ENCODE measurements at places on chromosomes 4 and X.

DNA sequence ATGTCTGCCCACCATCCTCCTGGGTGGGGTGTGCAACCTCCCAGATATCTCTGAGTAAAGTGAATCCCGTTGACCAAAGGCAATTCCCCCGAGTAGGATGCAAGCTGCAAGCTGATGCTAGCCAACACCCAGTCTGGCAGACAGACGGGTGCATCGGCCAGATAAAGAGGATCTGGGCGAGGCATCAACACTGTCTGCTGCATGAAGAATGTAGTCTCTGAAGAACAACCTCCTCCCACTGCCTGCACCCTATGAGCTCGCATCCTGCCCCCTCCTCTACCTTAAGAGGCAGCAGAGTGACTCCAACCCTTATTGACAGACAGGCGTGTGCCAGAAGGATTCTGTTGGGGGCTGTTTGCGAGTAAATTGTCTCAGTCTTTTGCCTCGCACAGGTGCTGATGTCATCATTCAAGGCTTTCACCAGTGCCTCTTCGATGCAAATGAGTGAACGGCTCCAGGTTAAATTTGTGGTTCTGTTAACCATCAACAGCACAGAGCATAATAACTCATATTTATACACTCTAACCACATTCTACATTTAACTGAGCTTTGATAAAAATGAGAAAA, 546.9 kb downstream of the BCOR start:
- no peak for DNase-seq

DNA sequence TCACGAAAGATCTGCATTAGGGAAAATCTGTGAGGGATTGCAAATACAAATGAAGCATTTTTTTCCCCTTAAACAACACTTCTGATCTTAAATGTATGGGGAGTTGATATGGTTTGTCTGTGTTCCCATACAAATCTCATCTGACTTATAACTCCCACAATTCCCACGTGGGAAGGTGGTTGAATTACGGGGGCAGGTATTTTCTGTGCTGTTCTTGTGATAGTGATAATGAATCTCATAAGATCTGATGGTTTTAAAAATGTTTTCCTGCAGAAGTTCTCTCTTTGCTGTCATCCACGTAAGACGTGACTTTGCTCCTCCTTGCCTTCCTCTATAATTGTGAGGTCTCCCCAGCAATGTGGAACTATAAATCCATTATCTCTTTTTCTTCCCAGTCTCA, 107.4 kb upstream of the KCNIP4 start:
- no peak for DNase-seq

DNA sequence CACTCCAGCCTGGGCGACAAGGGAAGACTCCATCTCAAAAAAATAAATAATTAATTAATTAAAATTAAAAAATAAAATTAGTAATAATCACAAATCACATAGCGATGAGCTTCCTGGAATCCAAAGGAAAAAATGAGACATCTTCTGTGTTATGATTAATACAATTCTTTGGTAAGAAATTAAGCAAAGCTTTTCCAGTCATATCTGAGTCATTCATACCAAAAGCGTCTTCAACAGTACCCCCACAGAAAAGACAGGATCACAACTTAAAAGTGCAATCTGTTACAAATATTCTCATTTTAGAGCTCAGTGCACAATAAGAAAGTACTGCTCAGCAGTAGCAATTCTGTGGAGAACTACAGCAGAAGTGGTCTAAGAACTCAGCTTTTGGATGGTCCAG, 168.5 kb upstream of the MXRA5 start:
- DNase-seq = no peak

GRCh38 chr4:148192526-148192925, 249.7 kb downstream of the NR3C2 start:
- no peak for DNase-seq

DNA sequence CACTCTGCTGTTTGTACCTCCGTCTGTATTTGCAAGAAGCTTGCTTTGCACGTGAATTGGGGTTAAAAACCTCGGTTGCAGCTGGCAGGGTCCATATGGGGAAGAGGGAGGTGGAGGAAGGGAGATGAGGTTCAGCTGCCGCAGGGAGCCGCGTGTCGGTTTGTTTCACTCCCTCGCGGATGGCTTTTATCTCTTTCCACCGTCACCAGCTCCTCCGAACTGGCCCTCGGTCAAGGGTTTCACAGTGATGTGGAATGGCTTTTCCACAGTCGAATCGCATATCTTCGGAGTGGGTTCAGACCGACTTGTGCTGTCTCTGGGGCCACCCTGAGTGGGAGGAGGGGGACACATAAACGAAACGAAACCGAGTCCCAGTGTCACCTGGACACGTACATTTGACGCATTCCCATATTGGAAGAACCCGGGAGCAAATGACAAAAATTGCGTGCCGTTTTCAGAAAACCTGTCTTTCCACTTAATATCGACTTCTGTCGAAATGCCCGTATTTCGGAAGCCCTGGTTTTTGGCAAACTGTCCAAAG, 929 bp downstream of the ZBTB33 start:
- no peak for DNase-seq

GRCh38 chr4:8370106-8370787, 70.3 kb downstream of the ACOX3 start:
- no peak for DNase-seq

DNA sequence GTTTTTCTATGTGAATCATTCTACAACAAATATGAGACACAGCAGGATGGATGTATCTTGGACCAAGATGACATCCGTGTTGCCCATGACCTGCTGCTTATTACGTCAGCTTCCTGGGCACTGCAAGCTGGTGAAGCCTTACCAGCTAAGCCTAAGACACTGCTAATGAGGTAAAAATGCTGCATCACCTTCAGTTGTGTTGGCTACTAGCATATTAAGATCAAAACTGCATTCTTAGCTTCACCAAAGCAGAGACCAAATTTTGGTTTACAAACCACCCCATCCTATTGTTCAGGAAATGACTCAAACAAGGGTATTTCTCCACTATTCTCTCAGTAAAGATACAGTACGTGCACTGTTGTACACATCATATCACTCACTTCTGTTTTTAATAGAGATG, 50.3 kb downstream of the MAML3 start:
- DNase-seq = no peak

DNA sequence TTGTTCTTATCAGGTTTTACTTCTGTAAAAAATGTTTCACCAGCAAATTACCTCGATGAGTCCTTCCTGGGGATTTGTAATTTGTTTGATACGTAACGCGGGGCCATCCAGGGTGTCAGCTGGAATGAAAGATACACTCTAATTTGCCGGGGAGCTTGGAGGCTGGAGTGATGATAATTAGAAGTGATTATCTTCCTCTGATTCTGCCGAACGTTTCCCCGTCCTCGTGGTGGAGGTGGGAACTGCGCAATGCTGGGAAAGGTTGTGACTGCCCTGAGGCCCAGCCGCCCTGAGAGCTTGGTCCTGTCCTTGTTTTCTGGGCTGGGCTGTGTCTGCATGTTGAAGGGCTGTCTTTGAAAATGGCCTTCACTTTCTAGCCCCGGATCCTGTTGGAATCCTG, 48.0 kb downstream of the SORCS2 start:
- DNase-seq = no peak

GRCh38 chr4:119585771-119586170, 42.8 kb downstream of the PDE5A start:
- DNase-seq = no peak

DNA sequence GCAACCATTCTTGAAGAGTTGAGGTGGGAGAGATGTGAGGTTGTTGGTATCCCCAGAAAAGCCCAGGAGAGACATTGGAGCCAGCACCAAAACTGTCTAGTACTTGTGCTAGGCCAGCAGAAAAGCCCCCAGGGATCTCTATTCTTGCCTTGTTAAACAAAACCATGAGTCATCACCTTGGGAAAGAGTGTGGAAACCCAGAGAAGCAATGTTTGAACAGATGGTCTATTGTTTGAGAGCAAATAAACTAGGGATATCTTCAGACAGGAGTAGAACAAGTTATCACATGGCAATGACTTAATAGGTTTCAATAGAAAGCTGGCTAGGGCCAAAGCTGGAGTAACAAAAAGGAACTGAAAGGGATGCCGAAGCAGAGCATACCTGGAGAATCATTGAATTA, 195.7 kb upstream of the CASK start:
- DNase-seq = no peak

- DNase-seq = no peak
Measured at GRCh38 chr4:53043891-53044650, 182.0 kb downstream of the RASL11B start.

DNA sequence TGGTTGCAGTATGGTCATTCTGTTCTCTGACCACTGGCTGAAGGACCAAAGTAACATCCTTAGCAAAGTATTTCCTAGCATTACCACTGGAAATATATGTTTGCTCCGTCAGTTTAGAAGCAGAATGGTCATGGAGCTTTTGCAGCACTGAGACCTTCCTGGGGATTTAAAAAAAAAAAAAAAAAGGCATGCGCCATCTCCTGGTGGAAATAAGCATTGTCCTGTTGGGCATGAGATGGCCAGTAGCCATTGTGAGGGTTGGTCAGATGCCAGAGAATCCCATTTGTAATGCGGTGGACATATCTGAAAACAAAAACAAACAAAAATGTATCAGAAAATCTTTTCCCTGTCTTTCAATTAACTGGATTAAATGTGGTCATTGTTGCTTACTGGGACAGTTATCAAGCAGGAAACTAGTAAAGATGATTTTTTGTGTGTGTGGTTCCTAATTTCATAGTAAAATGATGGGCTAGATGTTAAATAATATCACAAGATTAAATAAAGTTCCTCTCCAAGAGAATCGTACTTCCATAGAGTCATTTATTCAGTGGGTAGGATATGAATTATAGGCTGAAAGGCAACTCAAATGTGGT, 139.6 kb downstream of the SOWAHB start:
- DNase-seq = peak; percentile 80

DNA sequence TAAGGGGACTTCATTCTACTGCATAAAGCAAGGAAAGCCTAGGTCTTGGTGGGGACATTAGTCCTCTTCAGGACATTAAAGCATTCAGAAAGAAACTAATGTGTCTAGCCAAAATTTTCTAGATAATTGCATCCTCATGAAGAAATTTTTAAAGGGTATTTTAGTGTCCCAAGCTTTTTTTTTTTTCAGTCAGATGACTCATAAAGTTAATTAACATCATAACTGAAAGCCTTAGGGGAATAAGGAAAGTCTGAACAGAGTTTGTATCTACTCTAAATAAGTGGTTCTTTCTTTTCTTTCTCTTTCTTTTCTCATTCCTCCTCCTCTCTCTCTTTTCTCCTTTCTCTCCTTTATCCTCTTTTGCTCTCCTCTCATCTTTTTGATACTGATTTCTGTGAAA, 202.4 kb downstream of the ADAMTS3 start:
- no peak for DNase-seq

DNA sequence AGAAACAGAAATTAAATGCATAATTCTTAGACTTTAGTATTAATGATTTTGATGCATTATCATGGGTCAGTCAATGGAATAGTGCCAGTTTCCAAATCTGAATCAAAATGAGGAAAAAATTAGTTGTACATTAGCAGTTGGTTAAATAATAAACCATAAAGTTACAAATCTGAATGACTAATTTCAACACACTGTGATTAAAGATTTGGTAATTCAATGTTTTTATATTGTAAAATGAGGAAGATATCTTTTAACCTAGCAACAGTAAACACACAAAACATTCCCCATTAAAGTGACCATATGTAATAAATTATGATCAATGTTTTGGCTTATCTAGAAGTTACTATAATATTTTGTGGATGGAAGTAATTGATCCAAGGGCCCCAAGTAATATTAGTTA, 1.6 kb downstream of the FBXO8 start:
- DNase-seq = no peak

GRCh38 chr4:41077628-41078027, 136.7 kb downstream of the APBB2 start:
- DNase-seq = no peak

GRCh38 chr4:69830560-69831269, 29.2 kb downstream of the SULT1E1 start:
- DNase-seq = no peak

DNA sequence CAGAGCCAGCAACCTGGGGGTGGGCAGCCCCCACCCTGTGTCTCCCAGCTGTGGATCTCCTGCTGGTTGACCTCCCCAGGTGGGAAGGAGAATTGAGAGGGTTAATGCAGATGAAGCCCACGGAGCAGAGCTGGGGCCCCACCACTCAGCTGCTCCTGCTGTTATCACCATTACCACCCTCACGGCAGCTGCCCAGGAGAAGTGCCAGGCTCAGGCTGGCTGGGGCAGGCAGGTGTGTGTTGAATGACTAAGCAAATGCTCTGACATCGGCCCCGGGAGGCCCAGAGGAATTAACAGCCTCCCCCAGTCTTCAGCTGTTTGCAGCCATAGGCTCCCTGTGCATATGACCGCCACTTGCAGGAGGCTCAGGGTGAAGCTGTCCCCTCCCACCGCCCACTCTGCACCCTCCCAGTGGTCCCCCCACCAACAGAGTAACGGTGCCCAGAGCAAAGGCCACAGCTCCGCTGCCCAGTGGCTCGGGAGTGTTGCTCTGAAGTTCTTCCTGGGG, 133.8 kb downstream of the CPZ start:
- no peak for DNase-seq

DNA sequence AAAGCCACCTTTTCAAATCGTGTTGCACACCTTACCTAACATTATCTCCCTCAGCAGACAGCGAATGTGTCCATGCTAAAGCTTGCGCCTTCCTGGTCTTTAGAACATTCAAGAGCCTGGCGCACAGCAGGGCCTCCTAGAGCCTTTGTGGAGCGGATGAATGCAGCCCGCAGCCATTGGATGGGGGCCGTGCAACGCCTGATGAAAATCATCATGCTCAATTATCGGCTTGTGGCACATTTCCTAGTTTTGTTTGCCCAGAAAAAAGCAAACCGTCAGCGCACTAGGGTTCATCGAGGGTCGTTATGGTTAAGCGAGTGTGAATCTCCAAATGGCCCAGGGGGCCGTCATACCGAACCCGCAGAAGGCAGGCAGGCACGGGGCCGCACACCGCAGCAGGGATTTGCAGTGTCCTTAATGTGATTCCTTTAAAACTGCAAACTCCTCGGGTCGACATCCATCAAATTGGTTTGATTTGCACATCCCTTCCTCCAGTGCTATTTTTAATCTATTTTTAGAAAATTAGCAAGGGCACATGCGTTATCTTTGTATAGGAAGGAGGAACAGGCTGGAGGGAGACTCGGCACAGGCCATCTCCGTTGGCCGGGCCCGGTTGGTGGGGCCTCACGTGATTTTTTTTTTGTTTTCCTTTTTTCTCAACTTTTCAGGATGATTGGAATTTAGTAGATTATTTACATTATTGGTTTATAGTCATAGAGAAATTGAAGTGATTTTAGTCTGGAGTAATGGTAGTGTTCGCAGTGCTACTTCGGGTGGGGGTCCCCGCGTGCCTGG, 53.1 kb downstream of the ABLIM2 start:
- no peak for DNase-seq

- no peak for DNase-seq
Measured at GRCh38 chrX:100999451-100999850, 29.9 kb downstream of the ARL13A start.

GRCh38 chr4:98784947-98785706, 126.7 kb upstream of the TSPAN5 start:
- DNase-seq = no peak

GRCh38 chr4:173169428-173170181, 994 bp downstream of the GALNT7 start:
- DNase-seq = no peak

DNA sequence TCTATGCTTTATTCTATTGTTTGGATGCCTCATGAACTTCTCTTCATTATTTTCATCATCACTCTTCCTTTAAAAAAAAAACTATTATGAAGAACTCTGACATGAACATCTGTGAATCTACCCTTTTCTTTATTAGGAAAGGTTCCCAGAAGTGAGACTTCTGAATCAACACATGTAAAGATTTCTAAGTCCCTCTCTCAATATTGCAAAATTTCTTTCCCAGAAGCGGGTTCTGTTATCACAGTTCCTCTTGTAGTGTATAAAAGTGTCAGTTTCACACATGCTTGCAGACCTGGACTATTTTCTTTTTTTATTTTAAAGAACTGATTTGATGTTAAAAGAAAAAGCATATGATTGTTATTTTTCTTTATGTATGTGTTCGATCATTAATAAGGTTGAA, 330.8 kb upstream of the KLF3 start:
- no peak for DNase-seq

All from amniotic stem cell (primary cell).